Stimulated activated CD8-positive, alpha-beta memory T cell treated with anti-CD3 and anti-CD28 coated beads, Interleukin-15, amount 100 ng/mL, for 48 hours (primary cell): ENCODE measurements at places on chromosomes 2 and 18.
A peak's percentile ranks its signal among the peaks of the same experiment; 100 is the strongest.

- no peak for DNase-seq
These were observed 45.5 kb downstream of the GATA6 start for GRCh38 chr18:22214731-22215528.

DNA sequence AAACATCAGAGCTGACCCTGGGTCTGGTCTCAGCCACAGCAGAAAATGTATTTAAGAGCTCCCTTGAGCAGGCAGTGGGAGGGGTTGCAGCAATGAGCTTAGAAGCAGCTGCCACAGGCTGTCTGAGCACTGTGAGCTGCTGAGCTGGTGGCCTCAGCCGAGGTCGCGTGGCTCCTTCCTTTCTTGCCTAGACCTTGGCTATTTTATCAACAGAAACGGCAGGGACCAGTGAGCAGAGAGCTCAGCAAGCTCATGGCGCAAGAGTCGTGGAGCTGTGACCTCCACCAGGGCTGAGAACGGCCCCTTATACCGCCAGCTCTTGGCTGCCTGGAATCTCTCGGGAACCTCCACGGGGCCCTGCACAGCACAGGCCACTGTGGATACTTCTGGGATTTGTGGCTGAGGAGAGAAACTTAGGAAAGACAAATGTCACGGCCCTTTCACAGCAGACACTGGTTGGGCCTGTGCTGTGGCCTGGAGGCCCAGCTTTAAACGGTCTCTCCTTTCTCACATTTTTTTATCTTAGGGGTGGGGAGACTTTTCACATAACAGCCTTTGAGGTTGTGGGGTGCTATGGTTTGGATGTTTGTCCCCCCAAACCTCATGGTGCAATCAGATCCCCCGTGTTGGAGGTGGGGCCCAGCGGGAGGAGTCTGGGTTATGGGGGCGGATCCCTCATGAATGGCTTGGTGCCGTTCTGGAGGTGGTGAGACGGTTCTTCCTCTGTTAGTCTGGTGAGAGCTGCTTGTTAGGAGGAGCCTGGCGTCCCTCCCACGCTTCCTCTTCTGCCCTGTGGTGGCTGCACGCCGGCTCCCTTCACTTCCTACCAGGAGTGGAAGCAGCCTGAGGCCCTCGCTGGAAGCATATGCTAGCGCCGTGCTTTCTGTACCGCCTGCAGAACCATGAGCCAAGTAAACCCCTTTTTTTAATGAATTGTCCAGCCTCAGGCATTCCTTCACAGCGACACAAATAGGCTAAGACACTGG is 1.7 kb downstream of the ALLC start:
- no peak for DNase-seq

DNA sequence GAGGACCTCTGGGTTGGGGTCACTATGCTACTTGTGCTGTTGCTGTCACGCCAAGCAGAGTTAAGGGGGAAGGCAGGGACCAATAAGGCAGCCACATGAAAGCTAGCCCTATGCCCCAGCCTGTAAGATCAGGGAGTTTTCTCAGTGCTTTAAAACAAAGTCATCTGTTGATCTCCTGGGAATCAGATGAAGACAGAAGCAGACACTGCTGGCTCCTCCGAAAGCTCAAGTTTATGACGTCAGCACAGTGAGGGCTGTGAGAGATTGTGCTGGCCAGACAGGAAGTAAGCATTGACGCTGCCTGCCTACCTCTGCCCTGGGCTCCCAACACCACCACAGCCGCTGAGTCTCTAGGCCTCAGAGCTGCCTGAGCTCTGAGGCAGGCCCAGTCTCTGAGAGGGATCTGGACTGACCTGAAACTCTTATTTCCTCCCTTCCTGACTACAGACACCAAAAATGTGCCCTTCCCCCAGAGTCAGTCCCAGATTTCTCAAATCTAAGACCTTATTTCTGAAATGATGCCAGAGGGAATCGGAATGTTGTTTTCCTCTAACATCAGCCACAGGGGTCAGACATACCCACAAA is 118.1 kb upstream of the EPAS1 start:
- DNase-seq = peak; percentile 25

- DNase-seq = no peak
These were observed 155.7 kb downstream of the DTNB start for GRCh38 chr2:25517701-25518100.

GRCh38 chr2:157899125-157899839 is 23.2 kb upstream of the ACVR1 start:
- no peak for DNase-seq

DNA sequence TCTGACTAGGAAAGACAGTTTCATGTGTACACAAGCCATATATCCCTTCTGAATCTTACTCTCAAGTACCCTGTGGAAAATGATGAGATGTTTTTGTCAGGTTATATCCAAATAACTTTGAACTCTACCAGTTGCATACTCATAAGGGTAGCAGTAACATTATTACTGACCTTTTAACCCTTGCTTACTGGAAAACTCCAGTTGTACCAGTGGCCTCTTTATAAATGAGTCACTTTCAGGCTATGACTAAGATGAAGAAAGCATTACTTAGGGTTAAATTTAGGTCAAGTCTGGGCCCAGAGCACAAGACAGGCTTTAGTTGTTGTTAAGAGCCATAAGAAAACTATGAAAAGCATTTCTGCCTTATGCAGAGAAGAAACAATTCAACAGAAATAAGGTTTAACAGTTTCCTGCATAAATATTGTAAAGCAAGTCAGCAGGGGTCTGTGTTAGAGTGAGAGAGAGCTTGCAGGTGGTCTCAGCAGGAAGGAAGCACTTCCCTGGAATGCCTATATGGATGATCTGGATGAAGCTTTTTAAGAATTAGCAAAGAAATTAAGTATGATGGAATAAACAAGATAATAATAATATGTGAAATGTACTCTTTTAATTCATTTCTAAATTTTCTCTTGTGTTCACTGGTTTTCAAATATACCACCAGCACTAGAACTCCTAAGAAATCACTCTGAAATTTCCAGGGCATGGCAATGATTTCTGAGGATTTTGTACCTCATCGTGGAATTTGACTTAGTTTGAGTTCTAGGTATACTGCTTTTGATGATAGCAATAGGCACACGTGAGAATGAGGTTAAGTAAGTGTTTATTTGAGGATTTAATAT is 126.6 kb downstream of the UBE2E3 start:
- no peak for DNase-seq

GRCh38 chr18:63112706-63113105 is 206.9 kb downstream of the BCL2 start:
- DNase-seq = no peak

DNA sequence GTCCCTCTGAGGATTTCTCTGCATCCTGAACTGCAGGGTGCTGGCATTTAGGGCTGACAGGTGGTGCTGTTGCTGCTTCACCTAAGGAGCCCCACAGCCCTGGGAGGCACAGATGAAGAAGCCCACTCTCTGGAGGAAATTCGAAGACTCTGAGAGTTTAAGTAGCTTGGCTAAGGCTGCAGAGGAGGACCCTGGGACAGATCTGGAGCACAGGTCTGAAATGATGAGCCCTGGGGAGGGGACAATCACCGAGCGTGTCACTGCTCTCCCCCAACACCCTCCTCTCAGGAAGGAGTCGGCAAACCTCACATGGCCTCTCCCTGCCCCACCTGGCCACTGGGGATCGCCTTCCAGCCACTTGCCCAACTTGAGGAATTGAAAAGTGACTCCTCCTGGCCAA is 18.6 kb downstream of the CYP27C1 start:
- no peak for DNase-seq

DNA sequence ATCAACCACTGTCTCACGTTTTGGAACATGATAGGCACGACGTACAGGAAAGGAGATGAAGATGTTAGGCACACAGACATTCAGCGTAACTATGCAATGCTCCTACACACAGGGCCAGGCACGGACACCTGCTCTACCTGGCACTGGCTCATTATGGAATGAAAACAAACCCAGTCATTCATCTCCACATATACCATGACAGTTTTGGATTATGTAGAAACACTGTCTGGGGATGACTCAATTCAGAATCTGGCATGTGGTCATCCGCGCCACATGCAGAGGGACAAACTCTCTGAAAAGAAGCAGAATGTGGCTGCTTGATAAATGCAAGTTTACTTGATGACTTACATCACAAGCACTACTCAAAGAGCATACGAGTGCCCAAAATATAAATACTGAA is 29.5 kb upstream of the NFU1 start:
- DNase-seq = no peak

DNA sequence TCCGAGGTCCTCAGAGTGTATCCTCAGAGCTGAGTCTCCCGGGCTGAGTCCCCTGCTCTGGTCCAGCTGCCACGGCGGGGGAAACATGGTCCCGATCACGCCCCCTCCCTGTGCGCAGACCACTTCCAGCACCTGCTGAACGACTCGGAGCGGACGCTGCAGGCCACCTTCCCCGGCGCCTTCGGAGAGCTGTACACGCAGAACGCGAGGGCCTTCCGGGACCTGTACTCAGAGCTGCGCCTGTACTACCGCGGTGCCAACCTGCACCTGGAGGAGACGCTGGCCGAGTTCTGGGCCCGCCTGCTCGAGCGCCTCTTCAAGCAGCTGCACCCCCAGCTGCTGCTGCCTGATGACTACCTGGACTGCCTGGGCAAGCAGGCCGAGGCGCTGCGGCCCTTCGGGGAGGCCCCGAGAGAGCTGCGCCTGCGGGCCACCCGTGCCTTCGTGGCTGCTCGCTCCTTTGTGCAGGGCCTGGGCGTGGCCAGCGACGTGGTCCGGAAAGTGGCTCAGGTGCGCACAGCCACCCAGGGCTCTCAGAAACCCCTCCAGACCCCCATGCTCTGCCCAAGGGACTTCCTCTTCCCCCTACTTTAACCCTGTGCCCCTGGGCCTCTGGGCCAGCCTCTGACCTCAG is 26.7 kb downstream of the GPC1 start:
- DNase-seq = no peak

DNA sequence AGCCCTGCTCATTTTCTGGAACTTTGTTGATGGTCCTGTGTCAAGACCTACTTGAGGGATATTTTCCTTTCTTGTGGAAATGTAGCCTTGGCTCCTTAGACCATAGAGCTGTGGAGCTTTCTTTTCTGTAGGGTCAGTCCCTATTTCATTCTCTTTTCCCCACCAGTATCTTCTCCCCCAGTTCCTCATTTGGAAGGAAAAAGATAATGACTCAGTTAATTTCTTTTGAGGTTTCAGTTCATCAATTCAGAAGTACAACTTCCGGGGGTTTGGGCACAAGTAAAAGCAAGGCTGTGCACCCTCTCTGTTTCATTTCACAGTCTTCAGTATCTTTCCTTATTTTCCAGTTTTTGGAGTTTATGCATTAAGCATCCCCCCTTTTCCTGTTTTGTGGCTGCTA is 70.7 kb downstream of the CDC42EP3 start:
- no peak for DNase-seq

DNA sequence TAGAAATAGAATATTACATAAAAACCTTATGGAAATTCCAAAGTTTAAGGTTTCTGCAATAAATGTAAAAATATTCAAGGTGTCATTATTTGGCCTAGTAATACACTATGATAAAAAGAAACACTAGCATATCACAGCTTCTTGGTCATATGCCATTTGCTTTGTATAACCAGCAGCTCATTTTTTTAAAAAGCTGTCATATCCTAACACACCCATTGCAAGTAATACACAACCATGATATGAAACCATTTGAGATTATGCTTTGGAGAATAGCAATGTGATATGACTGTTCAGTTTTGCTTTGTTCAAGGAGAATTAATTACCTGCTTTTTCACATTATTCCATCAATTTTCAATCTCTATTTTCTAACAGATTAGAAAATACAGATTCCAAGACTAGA is 149.0 kb downstream of the IKZF2 start:
- no peak for DNase-seq

DNA sequence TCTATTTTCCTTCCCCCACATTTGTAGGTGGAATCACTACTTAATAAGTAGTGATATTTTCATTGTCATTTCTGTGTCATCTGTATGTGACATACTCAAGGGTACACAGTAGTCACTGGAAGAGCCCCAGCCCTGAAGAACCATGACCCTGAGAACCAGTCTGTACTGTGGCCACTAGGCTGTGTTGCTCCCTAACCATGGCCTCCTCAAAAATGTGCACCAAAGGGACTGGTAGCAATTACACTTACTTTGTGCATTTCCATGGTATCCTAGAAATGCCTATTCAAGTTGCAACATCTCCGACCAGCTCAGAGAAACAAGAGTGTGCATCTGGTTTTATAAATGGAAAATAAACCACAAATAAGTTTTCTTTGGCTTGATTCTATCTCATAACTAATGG is 155.1 kb downstream of the DOCK10 start:
- DNase-seq = no peak

DNA sequence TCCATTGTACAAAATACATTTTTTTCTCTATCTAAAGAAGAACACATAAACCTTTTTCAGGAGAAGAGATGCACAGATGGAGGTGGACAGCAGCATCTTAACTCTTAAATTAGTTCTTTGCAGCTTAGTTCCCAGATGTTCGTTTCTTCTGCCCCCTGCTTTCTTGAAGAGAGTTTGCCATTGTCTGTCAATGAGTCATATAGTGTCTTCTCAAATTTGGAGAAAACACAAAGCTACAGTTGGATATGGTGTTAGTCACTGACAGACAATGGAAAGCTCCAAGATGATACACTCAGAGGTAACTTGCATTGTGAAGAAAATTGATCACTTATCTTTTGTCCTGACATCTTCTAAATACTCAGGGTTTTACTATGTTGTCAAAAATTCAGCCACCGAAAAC is 48.8 kb upstream of the TMEFF2 start:
- DNase-seq = no peak
